Activated CD8-positive, alpha-beta memory T cell treated with anti-CD3 and anti-CD28 coated beads for 1 hour (primary cell): ENCODE measurements at places on chromosomes 4 and X.
A peak's percentile ranks its signal among the peaks of the same experiment; 100 is the strongest.

DNA sequence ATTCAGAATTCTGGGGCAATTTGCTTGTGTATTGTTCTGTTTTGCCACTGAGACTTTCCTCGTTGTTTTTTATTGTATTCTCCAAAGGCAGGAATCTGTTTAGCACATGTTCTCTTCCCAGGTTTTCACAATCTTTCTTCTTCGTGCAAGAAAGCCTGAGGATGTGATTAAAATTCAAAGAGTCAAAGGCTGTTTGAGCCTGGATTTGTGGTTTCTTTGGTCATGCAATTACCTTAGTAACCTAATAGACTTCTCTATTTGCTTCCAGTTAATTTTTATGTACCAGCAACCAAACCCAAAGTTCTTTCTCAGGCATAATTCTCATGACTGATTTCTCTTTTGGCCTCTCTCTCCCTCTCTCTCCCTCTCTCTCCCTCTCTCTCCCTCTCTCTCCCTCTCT is 1420.1 kb upstream of the TENM3 start:
- DNase-seq, result no peak

- no peak for DNase-seq
Observed at GRCh38 chrX:27162496-27162895, 300.6 kb downstream of the PPP4R3C start.

GRCh38 chr4:40856840-40857362 is 107.1 kb downstream of the NSUN7 start:
- peak; percentile 17 for DNase-seq

- no peak for DNase-seq
Observed at GRCh38 chr4:90457817-90458216, 330.6 kb downstream of the CCSER1 start.

- DNase-seq, result no peak
Observed at GRCh38 chrX:8433109-8434062, 31.2 kb upstream of the VCX3B start.

- no peak for DNase-seq
Observed at GRCh38 chr4:30068234-30068633, 651.9 kb upstream of the PCDH7 start.

DNA sequence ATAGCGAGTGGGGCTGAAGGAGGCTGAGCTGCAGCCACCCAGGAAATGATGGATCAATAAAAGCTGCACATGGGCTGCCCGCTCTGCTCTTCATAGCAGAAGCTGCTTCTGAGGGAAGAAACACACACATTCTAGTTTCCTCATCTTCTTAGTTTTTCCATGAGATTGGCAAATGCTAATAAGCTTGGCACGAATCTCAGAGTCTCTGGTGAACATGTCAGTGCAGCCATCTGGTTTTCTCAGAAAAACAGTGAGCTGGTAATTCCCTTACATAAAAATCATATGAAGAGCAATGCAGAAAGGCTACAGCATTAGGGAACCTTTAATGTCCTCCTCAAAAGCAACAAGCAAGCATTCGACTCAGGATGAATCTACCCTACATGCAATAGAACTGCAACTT is 69.9 kb downstream of the GATB start:
- no peak for DNase-seq

- DNase-seq, result no peak
Observed at GRCh38 chr4:74376888-74377483, 12.0 kb downstream of the EREG start.

DNA sequence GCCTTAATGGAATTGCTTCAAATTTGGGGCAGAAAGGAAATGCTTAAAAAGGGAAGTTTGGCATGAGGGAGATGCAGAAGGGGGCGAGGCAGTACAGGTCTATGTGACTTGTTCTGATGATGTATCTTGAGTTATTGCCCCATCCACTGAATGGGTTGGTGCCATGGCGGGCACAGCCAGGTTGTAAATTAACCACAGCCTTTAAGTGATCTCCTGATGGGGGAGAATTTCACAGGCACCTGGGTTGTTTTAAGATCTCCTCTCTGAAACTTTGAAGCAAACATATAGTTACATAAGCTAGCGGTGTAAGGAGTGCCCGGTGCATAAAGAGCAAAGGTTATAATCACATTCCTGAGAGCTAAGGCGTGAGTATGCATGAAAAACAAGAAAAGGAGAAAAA is 37.0 kb downstream of the NPY5R start:
- DNase-seq, result no peak

GRCh38 chr4:80611678-80611979 is 276.1 kb downstream of the CFAP299 start:
- DNase-seq, result no peak

- DNase-seq, result no peak
Observed at GRCh38 chr4:128757712-128758111, 51.8 kb upstream of the JADE1 start.

- no peak for DNase-seq
Observed at GRCh38 chr4:6337331-6337935, 67.8 kb downstream of the WFS1 start.

- DNase-seq, result no peak
Observed at GRCh38 chr4:184958923-184959210, 59.4 kb upstream of the HELT start.

DNA sequence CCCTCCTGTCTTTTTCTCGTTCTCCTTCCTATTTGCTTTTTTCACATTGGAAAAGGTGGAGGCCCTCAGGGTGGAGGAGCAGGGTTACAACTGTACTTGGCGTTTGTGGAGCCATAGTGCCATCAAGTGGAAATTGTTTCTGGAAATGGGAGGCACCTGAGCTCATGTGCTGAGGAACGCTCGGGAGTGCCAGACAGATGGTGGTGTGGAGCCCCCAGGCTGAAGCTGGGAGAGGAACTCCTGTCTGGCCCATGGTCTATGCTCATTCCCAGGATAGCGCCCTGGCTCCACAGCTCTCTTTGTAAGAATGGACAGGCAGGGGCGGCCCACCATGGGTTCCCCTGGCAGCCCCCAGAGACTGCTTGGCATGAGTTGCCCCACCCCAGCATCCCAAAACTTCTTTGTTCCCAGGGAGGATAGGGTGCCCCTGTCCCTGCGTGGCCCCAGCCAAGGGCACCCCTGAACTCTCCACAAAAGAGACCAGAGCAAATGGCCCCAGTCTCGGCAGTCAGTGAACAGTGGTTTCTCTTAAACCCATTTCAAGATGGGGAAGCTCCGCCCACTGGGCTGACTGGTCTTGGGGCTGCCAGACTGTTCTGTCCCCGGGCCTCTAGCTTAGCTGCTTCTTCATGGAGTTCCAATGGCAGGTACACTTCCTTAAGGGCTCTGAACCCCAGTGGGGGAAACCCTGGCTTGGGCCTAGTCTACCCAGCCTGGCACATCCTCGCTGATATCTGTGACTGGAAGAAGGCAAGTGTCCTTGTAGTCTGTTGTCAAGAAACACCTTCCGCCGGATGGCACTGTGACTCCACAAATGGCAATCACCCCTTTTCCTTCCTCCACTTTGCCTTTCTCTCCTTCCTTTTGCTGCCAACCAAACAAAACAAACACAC is 70.1 kb downstream of the NBDY start:
- DNase-seq, result no peak

DNA sequence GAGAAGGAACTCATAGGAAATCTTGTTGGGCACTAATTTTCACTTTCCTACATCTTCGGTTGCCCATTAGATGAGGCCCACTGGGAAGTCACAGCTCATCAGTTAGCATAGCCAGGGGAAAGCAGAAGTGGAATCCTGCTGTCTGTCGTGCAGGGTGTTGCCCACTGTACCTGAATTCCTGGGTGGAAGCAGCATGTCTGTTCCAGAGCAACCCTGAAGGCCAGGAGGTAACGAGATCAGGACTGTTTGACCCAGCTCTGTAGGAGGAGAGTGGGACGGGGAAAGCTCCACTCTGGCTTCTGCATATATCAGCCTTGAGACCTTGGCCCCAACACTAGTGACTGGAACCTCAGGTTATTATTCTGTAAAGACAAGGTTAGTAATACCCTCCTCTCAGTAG is 296.1 kb downstream of the EVC2 start:
- no peak for DNase-seq

GRCh38 chr4:95105983-95106382 is 348.2 kb downstream of the BMPR1B start:
- no peak for DNase-seq

DNA sequence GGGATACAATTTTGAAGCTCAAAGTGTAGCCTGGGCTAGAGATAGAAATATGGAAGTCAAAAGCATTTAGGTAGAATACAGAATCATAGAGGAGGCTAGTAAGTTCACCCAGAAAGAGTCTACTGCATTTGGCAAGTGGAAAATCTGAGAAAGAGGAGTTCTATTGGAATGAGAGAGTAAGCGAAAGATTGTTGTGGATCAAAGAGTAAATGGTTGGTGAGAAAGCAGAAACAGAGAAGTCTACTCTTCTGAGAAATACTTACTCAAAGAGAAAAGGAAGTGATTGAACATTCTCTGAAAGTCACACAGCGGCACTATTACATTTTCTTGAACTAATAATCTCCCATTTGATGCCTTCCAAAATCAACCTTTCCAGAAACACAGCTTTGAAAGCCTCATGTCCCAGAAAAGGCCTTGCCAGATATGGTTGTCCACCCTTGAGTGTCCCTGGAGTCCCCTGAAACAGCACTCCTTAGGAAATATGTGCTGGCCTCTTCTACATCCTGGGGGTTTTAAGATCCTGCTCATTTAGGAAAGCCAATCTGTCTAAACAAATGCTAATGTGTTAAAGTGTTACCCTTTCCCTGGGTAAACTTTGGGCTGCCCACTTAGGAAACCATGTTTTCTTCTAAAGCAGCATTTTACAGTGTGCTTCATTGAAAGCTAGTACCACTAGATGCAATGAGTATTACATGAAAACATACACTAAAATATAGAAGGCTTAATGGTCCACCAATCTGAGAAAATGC is 132.6 kb downstream of the INPP4B start:
- no peak for DNase-seq

GRCh38 chrX:18889346-18890048 is 94.4 kb downstream of the PHKA2 start:
- DNase-seq, result no peak
